ENCODE measurements at places on chromosomes 12 and 14.

DNA sequence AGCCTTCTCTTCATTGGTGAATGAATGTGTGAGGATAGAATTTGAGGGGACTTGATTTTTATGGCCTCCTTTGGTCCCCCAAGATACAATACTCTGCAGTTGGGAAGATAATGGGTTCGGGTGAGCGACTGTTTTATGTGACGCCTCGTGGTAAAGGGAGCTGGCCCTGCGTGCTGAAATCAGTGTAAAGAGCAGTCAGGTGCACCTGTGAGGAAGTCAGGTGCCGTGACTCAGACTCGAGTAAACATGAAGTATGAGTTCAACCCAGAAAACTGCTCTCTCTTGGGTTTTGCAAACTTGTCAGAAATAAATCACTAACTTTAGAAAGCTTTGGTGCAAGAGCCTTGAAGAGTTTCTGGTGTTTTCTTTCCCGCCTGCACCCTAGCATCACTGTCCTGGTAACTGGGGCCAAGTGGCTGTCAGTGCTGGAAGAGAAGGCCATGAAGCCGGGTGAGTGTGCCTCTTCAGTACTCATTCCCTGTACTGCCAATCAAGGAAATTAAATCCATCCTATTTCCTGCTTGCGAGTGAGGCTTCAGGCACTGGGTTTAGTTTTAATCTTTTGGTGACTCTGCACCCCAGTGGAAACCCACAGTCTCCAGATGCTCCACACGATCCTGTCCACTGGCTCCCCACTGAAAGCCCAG is 59.2 kb downstream of the AACS start:
- no peak for DNase-seq

DNA sequence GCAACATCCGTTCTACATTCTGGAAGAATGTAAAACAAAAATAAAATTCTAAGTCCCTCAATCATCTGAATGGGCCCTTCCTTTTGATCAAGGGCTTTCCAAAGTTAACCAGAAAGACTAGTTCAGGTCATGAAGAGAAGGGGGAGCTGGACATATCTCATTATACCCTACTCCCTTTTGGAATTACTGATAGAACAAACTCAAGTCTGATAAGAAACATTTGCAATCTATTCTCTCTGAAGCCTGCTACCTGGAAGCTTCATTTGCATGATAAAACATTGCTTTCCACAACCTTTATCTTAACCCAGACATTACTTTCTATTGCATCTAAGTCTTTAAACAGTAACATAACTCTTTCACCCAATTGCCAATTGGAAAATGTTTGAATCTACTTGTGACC is 8.3 kb upstream of the ACSM4 start:
- no peak for DNase-seq

- DNase-seq, result no peak
Measured at GRCh38 chr12:112537710-112538396, 119.1 kb downstream of the PTPN11 start.

DNA sequence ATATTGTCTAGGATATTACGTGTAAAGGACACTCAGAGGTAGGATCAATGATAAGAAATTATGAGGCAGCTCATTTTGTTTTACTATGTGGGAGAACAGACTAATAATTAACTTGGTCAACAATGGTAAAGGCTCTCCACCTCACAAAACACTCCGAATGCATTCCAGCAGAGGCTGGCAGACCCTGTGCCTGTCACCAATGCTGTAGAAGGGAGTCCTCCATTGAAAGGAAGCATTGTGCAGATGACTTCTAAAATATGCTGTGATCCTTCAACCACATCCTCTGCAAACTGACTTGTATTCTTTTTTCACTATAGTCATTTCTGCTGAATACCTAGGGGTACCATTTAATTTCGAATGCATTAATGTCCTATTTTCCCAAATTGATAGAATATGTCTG is 119.6 kb upstream of the EEA1 start:
- no peak for DNase-seq

GRCh38 chr12:56392331-56392730 is 29.7 kb upstream of the APOF start:
- DNase-seq, result no peak

GRCh38 chr12:124170760-124171159 is 124.1 kb upstream of the RFLNA start:
- no peak for DNase-seq

- DNase-seq, result no peak
Measured at GRCh38 chr14:92263681-92264080, 59.3 kb upstream of the SLC24A4 start.

- DNase-seq, result no peak
Measured at GRCh38 chr14:54728700-54729527, 162.0 kb downstream of the SAMD4A start.

GRCh38 chr12:65279369-65280112 is 1.1 kb downstream of the MSRB3 start:
- DNase-seq, result no peak

GRCh38 chr12:103373088-103373523 is 122.7 kb downstream of the C12orf42 start:
- DNase-seq, result no peak

GRCh38 chr14:68011406-68012028 is 191.9 kb downstream of the RAD51B start:
- no peak for DNase-seq

GRCh38 chr14:74510959-74511409 is 17.4 kb downstream of the ISCA2 start:
- no peak for DNase-seq

DNA sequence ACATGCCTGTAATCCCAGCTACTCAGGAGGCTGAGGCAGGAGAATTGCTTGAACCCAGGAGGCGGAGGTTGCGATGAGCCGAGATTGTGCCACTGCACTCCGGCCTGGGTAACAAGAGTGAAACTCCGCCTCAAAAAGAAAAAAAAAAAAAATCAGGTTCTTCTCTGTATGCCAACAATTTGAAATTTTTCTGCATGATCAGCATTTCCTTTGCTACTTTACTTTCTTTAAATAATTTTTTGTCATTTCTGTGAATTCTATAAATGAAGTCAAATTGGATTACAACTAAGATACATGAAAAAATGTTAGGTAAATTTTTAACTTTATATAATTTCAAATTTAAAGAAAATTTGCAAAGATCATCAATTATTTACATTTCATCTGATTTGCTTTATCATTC is 87.8 kb downstream of the NUMB start:
- no peak for DNase-seq

- DNase-seq, result no peak
Measured at GRCh38 chr12:54020591-54021405, 7.4 kb upstream of the HOXC6 start.

GRCh38 chr12:124294780-124295341 is at the start of gene RFLNA:
TSS of gene RFLNA (plus strand) at chr12:124295093. CDS start at chr12:124295430, 337 bp downstream.
- DNase-seq, result no peak

DNA sequence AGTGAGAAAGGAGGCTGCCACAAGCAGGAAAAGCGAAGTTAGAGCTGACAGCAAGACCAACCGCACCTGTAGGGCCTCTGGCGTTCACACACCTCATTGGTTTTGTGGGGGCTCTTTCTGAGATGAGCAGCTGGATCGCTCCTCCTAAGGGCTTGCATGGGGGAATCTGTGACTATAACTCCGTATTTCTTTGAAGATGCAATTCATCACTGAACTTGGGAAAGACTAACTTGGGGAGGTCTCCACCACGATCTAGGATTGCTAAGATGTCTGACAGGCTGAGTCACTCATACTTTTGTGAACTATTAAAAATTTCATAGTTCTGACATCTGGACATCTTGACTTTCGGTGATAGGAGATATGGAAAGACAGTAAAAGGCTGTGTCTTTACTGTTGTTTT is 173.6 kb downstream of the ETV6 start:
- no peak for DNase-seq

DNA sequence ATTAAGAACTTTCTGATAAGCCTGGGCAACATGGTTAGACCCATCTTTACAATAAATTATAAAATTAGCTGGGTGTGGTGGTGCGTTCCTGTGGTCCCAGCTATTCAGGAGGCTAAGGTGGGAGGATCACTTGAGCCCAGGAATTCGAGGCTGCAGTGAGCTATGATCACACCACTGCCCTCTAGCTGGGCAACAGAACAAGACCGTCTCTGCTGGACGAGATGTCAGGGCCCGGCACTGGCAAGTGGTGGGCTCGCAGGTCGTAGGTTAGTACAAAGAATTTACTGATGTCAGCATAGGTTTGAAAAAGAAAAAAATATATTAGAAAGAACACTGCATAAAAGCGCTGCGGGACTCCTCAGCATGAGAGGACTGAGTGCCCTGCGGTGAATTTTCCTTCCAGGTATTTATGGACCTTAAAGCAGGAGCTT is 15.7 kb upstream of the VSIG10 start:
- DNase-seq, result no peak

GRCh38 chr14:92584220-92584619 is 70.6 kb downstream of the RIN3 start:
- DNase-seq, result no peak

DNA sequence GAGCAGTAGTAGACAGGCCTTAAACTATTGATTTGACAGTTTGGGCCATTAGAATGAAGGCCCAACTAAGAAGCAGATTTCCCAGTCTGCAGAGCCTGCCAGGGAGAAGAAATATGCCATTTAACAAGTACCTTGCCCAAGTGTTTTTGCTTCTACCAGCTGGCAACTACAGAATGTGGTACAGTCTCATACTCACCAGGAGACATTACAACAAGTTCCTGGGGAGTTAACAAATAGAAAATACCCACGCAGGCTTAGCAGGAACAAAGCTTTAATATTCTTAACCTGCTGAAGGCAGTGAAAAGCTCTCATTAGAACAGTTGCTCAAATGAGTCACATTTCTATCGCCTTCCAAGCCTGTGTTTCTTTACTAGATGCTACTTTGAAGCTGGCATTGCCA is 241.0 kb downstream of the TMEM117 start:
- DNase-seq, result no peak

GRCh38 chr14:30345511-30345910 is 213.4 kb upstream of the G2E3 start:
- no peak for DNase-seq

DNA sequence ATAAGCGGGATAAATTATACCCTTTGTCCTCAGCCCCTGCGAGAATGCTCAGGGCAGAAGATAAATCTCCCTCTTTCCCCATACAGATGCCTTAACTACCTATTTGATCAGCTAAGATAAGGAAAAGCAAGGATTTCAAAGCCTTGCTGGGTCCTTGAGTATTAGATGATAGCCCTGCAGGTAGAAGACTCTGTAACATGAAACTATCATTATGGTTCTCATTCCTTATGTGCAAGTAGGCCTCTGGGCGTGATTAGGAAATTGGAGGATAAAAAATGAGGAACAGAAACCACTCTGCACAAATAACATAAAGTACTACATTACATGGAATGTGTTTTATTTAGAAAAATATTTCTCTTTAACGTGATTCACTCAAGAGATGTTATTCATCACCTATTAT is 14.5 kb upstream of the WDR89 start:
- no peak for DNase-seq

DNA sequence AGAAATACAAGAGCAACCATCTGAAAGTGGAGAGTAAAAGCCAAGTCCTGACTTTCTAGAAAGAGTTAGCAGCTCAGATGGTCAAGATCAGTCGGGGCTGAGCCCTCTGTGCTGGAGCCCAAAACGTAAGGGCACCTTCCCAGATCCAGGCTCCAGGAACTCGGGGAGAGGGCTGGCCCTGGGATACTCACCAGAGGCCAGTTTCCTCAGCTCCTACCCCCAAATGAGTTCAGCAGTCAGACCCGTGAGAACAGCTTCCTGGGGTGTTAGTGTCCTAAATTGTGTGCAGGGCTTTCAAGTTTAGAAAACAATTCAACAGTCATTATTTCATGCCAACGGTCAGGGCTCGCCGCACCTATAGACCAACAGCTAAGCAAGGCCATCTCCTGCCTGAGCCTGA is 147.6 kb upstream of the FKBP4 start:
- no peak for DNase-seq

DNA sequence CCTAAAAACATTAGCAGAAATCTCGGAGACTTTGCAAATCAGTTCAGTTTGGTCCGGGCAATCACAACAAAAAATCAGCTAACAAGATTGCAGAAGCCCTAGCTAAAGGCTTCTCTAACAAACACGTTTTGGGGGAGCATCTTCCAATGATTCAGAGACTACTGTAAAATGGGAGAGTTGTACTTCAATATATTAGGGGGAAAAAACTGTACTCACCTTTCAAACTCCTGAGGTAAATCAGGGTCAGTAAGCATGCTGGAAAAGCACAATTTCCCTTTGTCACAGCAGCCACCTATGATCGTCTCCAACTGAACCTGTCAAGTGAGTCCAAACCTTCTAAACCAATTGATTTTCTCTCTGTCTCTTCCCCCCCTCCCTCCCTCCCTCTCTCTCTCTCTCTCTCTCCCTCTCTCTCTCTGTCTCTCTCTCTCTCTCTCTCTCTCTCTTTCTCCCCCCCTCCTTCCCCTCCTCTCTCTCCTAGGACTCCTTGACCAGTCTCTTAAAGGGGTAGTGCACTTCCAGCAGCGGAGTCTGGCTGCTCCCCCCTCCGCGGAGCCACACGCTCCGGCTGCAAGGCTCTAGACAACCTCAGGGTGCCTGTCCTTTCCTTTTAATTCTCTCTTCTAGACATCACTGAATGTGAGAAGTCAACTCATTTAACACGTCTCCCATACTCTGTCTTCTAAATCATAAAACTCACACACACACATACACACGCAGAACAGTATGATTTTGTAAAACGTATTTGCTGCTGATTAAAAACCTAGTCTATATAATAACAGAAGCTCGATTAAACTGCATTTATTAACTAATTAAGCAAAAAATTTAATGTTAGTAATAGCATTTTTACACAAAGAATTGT is at the start of gene SOX5:
TSS of gene SOX5 (minus strand) at position 323 of the 862 bp plus-strand sequence. CDS start at position 254, 69 bp downstream.
- DNase-seq, result no peak

GRCh38 chr12:65465766-65466547 is 187.5 kb downstream of the MSRB3 start:
- DNase-seq, result no peak

- DNase-seq, result no peak
Measured at GRCh38 chr12:128947209-128947608, 93.9 kb downstream of the GLT1D1 start.

DNA sequence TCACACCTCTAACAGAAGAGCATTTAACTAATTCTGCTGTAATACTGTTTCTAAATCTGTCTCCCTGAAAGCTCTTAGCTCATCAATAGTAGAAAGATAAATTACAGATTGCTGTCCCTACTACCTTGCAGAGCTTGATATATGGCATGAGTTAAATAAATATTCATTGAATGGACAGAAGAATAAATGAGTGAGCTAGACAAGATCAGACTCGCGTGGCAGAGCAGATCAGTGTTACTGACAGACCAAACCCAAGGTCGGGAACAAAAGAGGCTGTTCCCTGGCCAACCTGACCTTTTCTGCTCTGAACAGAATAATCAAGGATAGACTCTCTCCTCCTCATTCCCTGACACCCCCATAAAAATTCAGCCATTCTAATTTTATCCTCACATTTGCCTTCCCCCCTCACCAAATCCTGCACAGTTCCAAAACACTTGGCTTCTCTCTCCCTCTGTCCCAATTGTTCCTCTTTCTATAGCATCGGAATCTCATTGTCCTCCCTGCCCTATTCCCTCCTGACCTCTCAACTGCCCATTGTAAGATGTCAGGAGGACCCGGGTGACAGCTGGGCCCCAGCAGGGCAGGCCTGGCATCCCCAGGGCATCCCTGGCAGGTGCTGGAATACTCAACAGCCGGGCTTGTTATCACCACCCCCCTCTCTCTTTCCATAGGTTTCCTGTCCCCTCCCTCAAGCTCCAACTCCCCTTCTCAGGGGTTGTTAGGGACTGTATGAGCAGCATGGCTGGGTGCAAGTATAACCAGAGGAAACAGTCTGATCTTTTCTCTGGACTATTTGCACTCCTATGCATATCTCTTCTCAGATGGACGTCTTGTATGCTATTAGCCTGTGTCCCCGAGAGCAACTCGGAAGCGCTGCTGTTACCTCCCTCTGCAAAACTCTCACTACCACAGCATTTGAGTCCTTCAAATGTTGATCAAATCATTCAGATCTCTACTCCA is 19.9 kb downstream of the NEUROD4 start:
- DNase-seq, result no peak

GRCh38 chr14:58395812-58396788 is at the start of gene TOMM20L:
TSS of gene TOMM20L (plus strand) at chr14:58395930. CDS start at chr14:58395958, 28 bp downstream.
- DNase-seq, result peak; percentile 39

All from activated T-helper 1 cell treated with anti-CD3 and anti-CD28 coated beads, Interleukin-2, amount 50 U/mL, for 16 hours (primary cell).